ENCODE measurements at places on chromosomes 3 and 15. TPM values are rescaled to one million over a fixed set of nuclear protein-coding genes. Genes with fewer than 3 reads are reported as not detected.

DNA sequence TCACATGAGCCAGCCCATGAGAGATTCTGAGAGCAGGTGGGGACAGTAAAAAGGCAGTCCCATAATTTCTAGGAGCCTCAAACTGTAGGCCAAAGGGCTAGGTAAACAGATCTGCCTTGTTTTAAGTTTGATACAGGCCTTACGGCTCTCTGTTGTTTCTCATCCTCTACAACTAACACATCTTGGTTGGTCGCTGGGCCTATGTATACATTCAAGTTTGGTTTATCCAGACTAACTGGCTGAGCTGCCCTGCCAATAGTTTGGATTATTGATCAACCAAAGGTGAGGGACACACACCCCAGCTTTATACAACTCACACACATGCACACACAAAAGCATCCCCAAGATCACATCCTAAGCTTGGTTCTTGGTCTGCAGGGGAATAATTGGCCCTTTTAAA, 3.0 kb downstream of the SIAH2 start:
- no peak for DNase-seq

DNA sequence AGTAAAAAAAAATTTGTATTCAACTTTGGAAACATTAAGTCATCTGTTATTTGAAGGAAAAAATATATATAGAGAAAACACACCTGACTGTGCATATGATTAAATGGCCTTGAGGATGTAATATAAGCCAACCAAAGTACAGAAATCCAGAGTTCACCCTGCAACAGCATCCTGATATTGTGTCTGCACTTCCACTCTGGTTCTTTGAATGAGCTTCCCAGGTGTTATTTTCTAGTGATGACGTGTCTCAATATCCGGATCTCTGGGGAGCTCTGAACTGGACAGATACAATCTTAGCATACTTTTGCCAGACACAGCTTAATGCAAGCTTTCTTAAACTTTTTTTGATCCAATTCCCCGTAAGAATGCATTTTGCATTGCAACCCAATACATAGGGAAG, 19.5 kb upstream of the PIK3CB start:
- DNase-seq: no peak

Gene GABRB3
- 2.3 TPM for polyA plus RNA-seq

DNA sequence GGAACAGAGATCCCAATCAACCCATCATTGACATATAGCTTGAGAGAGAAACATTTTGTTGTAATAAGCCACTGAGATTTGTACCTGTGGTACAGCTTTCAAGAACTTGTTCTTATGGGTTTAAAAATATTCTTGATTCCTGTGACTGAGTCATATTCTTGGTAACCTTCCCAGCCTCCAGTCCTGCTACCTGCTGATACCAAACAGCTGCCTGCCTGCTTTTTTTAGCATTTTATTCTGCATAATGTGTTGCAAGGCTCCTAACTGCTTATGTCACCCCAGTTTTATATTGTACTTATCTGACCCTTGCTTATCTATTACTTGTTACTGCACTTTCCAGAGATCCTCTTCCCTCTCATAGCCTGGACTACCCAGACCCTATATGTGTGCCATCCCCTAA, 349.3 kb upstream of the SOX2 start:
- no peak for DNase-seq

DNA sequence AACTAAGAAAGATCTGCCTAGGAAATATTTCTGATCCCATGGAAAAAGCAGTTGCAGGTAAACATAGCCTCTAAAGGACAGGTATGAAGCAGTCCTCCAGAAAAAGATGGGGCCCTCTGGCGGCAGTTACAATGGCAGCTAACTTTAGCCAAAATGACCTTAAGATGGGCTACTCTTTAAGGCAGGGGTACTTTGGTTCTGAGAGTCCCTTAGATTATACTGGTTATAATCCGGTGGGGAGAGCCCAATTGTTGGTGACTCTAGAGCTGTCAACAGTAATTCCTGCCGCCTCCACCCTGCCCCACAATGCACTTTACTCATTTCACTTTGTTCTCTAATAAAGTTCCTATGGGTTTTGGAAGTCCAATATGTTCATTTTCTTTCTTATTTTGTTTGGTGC, 412.8 kb upstream of the WNT5A start:
- no peak for DNase-seq

Gene KCNH8
- polyA plus RNA-seq: 0.04 TPM

DNA sequence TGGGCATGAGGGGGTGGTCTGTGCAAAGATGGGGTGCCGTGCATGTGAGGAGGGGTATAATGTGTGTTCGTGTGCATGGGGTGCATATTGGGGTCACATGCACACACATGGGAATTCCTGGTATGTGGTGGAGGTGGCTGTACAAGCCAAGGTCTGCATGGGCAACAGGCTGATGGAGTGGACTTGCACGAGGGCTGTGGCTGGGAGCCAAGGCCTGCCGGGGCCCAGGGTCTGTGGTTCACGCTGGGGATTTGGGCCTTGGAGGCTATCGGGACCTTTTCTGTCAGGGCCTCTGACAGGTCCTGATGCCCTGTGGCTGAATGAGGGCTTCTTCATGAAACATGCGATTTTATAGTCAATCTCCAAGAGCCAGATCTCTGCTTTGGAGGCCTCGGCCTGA, 9.8 kb upstream of the PLXND1 start:
- no peak for DNase-seq

Gene POC1A
- 18.4 TPM for polyA plus RNA-seq

Gene XCR1
- not detected for polyA plus RNA-seq
